Amniotic stem cell (primary cell): ENCODE measurements at places on chromosomes 12 and 14.

DNA sequence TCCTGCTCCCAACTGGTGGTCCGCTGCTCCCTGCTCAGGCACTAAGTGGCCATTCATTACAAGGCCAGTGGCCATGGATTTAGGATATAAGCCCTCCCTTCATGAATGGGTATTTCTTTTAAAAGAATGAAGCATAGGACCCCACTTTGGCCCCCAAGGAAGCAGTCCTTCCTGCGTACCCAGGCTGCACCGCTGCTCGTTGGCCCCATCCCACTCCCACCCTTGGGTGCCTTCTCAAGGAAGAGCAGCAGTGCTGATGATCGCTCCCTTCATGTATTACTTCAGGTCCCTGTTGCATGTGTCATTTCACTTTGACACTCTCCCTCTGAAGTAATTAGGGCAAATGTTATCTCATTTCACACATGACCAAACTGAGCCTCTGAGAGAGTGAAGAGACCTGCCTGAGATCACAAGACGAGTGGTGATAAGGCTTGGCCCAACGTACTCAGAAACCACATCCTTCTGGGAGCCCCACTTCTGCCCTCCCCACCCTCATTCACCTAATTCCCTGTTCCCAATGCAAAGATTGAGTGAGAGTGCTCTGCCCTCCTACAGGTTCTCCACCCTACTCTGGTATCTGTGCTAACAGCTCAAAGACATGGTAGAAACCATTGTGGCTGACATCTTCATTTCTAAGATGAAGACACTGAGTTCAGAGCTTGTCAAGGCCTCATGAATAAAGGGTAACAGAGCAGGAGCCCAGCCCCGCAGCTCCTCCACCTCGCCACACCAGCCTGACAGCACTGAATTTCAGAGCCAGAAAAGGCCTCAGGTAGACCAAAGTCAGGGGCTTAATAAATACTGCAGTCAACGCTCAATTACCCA is 10.3 kb upstream of the KRT2 start:
- DNase-seq = no peak

GRCh38 chr12:132558861-132559623 is 51.3 kb downstream of the LRCOL1 start:
- DNase-seq = no peak

DNA sequence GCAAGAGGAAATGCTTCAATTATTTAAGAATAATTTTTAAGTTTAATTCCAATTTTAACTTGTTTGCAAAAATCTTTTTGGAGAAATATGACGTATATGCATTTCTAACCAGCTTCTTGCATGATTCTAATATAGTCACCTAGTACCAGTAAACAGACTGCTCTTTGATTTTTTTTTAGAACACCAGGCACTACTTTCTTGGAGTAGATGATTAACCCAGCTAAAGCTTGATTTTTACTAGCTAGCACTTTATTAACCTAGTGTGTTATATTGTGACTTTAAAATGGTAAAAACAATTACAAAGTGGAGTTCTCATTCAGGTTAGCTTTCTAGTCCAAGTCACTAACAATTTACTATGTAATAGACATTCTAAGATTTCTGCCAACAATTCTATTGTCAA is 32.6 kb upstream of the FGD4 start:
- DNase-seq = no peak

- DNase-seq = no peak
Measured at GRCh38 chr12:402029-402389, 565 bp downstream of the CCDC77 start.

DNA sequence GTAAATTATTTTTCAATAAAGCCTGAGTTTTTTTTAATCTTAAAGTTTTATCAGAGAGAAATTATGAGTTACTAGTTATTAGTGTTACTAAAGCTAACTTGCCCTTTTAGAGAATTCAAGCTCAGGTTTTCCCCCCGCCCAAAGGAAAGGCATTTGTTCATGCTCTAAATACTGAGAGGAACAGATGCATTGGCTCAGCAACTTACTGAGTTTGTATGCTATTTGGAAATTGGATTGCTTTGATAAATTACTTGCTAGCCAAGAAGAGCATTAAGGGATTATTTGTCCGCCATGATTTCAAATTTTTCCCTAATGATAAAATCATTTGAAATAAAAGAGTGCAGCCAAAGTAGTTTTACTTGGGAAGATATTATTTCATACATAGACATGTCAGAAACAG is 149.4 kb downstream of the METTL25 start:
- DNase-seq = no peak

DNA sequence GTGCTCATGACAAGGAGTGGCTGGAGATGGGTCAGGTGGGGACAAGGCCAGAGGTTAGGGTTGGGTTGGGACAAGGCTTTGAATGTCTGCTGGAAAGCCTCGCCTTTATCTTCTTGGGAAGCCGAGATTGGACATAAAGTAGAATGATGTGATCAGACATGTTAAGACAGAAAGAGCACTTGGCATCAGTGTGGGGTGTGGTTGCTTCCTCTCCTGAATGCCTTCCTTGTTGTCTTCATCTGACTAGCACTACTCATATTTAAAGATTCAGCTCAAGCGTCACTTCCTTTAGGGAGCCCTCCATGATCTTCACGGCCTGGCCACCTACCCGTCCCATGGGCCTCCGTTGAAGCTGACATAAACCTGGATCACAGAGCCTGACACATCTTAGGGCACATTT is 14.8 kb upstream of the C12orf75 start:
- no peak for DNase-seq

- DNase-seq = peak; percentile 9
Measured at GRCh38 chr12:66152732-66153131, 17.1 kb downstream of the TMBIM4 start.

- no peak for DNase-seq
Measured at GRCh38 chr12:114679452-114679875, 4.5 kb downstream of the TBX3 start.

- DNase-seq = no peak
Measured at GRCh38 chr12:131053567-131053966, 99.9 kb downstream of the ADGRD1 start.

DNA sequence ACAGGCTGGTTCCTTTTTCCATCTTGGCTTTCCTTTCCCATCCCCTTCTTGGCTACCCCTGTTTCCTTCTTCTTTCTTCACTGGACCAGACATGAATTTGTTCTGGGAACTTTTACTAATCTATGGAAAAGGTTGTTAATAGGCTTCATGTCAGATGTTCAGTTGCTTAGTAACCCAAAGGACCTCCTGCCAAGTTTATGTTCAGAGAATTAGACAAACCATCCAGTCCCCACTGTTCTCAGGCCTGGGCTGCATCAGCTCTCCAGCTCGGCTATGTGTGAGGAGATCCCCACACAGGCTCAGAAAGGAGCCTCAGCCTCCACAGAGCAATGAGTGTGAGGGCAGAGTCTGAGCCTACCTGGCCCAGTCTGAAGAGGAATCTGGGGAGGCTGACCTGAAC is 78.0 kb downstream of the AKAP6 start:
- DNase-seq = no peak

- DNase-seq = no peak
Measured at GRCh38 chr12:8622646-8623045, 10.0 kb upstream of the AICDA start.

DNA sequence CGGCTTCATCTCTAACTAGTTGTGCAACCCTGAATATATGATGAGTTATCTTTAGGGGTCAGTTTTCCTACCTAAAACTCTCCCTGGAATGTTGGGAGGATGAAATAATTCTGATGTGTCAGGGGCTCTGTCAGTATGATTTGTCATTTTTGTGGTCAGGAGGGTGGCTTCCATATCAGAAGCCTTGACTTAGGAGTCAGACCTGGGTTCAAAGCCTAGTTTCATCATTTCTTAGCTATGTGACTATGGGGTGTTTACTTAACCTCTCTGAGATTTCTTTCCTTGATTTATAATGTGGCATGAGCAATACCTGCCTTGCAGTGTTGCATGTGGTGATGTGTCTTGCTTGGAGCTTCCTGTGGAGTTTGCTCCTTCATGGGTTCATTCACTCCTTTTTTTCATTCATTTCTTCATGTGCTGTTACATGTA is 146.8 kb downstream of the CHST11 start:
- DNase-seq = no peak

DNA sequence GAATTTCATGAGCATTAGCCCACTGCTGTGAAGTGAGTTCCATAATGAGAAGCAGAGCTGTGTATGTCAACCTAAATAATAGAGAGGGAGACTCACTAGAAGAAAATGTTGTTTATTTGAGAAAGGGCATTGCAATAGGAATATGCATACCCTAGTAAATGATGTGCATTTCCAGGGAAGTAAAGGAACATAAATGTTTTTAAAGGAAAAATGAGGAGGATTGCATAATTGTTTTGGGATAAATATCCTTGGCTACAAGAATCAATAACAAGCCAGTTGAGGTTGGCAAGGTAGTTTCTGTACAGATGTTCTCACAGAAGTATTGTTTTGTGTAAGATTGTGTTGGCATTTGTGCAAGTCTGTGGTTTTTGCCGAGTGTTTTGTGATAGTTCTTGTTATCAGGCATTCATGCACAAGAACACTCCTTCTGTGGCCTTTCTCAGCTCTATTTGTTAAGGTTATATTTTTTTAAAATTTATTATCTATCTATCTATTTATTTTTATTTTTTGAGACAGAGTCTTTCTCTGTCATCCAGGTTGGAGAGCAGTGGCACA is 47.1 kb downstream of the EMP1 start:
- no peak for DNase-seq

GRCh38 chr14:72598306-72598705 is 295.6 kb downstream of the DPF3 start:
- no peak for DNase-seq

GRCh38 chr12:129101404-129101803 is 248.1 kb downstream of the GLT1D1 start:
- no peak for DNase-seq

- DNase-seq = no peak
Measured at GRCh38 chr12:107163413-107163812, 70.1 kb upstream of the CRY1 start.

DNA sequence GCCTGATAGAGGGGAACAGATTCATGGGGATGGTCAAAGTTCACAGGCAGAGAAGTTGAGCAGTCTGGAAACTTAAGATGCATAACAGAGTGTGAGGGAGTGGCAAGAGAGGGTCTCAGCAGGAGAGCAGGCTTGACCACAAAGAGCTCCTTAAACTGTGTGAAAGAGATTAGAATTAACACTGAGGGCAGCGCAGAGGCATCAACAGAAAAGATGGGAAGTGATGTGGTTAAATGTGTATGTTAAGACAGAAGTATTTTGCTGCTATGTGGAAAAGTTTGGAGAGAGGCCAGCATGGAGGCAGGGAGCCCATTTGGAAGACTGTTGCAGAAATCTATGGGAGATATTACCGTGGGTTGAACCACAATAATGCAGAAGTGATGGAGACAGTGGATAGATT is 122.7 kb upstream of the LMNTD1 start:
- no peak for DNase-seq

- DNase-seq = no peak
Measured at GRCh38 chr14:30874120-30874998, at the start of gene COCH. TSS of gene COCH (plus strand) at chr14:30874559. CDS start at chr14:30874939, 380 bp downstream.

GRCh38 chr14:24839617-24840203 is 205.7 kb upstream of the GZMB start:
- no peak for DNase-seq

DNA sequence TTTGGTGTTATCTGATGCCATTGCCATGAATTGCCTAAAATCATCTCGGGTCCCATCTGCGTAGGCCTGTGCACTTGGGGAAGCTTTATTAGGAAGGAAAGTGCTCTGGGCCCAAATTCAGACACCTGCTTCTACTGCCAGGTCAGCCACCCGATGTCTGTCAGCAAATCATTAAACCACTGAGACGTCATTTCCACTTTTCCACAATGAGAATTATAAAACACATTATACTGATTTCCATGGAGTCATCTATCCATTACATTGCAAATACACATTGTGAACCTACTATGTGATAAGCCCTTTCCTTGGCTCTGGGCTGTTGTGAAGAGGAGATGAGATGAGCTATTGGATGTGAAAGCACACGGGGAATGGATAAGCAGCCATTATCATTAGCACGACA is 1022.9 kb downstream of the BCL11B start:
- DNase-seq = no peak
